SW 1271 (cell line): ENCODE measurements at places on chromosomes 6 and 20.

- DNase-seq: no peak
These were observed 82.6 kb downstream of the PRSS35 start for GRCh38 chr6:83594941-83595340.

- DNase-seq: no peak
These were observed 171.9 kb upstream of the JARID2 start for GRCh38 chr6:15073883-15074465.

DNA sequence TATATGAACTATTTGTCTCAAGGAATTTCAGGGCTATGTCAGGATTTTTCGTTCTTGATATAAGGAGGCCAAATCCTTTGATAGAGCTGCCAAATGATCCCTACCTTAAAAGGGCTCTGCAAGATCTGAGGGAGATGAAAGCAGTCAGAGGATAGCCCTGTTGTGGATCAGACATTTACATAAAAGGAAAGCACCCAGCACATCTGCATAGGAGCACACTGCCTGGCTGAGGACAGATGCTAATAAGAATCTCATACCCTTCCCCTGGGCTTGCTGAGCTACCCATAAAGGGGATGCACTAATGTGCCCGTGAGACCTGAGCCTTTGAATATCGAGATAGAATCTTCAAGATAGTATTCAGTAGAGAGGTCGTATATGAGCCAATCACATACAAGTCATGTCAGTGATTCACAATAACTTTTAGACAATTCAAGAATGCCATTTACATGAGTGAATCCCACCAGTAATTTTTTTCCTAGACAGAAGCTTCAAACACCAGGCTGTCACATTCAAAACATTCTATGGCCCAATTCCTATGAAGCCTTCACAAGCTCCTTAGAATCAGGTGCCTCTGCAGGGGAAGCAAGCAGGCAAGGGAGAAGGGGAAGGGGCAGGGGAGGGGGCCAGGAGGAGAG, 71.1 kb downstream of the STMND1 start:
- no peak for DNase-seq

DNA sequence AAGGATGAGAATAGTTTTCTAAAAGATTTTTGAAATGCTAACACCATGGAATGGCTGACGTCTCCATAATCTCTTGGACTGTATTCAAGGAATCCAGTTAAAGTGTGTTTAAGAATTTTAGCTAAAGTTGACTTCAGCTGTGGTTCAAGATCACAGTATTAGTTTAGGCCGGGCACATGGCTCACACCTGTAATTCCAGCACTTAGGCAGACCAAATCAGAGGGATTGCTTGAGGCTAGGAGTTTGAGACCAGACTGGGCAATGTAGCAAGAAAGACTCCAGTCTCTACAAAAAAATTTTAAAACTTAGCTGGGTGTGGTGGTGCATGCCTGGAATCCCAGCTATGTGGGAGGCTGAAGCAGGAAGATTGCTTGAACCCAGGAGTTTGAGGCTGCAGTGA, 68.2 kb downstream of the RFPL4B start:
- no peak for DNase-seq

DNA sequence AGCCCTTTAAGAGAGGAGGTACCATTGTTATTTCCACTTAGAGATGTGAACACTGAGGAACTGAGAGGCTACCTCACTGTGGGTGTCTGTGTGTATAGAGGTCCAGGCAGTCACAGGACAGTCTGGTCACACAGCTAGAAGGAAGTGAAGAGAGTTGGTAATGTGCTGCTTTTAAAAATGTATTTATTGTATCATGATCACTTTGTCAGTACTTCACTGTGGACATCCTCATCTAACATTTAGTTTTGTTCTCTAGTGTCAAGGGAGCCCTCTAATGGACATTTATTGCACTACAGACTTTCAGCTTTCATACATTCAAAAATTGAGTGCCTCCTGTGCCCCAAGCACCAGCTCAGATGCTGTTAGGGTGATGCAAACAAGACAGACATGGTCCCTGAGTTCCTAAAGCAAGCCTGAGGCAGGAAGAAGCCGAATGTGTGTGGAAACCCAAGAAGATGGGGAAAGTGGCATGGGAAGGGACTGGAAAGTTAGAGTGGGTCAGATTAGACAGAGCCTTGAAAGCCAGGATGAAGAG, 123.0 kb downstream of the SLC16A10 start:
- peak; percentile 61 for DNase-seq

DNA sequence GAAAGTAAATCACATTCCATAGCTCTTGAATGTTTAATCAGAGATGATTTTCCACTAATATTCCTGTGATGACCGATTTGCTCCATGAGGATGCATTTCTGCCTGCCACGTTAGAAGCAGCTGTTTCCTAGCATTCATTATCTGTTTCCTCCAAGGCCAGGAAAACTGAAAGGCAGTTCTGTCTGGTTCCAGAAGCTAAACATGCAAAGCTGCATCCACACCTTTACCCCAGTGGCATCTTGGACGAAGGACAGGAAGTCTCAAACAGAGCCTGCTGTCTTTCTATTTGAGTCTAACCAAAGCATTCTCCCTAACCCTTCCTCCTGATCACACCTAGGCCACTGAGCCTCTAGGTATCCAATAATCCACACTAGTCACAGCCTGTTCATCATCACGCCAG, 27.6 kb downstream of the CNKSR3 start:
- DNase-seq: no peak

DNA sequence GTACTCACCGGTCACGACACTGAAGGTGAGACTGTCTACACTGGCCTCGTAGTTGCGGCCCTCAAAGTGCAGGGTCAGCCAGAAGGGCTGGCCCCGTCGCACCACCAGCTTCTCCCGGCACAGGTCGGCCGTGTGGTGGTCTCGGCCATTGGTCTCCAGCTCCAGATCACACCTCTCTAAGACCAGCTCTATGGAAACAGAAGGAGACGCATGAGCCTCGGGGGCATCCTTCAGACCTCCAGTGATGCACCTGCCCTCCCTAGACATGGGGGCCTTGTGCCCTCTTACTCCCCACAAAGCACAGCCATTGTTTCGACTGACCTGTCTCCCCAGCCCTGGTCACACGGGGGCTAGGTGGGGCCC, 3.7 kb downstream of the TGM2 start:
- DNase-seq: no peak

DNA sequence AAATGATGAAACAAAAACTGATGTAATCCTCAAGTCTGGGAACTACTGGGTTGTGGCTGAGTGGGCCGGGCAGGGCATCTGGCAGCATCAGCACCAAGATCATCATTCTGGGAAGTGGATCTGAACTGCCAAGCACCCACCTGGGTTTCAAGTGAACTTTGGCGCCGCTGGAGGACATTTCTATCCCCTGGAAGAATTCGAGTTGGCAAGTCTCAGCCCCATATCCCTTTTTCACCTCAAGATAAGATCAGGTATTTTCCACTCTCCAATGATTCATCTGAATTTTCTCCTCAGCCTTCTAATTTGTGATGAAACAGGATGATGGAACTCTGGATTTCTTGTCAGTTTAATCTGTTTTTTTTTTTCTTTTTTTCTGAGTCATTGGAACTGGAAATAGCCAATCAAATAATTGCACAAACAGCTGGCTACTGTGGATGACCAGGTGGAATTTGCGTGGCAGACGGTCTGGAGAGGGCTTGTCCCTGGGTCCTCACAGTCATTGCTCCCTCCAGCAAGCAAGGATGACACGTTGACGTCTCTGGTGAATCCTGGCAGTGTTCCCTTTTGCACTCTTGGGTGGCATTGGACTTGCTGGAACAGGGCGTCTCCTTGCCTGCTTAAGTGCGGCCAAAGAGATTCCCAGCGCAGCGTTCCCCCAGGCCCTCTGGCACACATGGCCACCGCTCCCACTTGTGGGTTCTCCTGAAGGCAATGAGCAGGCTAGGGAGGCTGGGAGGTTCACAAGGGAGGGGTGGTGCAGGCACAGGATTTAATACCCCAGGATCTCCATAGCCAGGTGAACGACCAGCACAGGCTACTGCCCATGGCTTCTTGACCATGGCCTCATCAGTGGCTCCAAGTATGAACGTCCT, 80.4 kb downstream of the DHX35 start:
- no peak for DNase-seq

GRCh38 chr20:24303393-24304170, 165.8 kb upstream of the SYNDIG1 start:
- DNase-seq: peak; percentile 5

DNA sequence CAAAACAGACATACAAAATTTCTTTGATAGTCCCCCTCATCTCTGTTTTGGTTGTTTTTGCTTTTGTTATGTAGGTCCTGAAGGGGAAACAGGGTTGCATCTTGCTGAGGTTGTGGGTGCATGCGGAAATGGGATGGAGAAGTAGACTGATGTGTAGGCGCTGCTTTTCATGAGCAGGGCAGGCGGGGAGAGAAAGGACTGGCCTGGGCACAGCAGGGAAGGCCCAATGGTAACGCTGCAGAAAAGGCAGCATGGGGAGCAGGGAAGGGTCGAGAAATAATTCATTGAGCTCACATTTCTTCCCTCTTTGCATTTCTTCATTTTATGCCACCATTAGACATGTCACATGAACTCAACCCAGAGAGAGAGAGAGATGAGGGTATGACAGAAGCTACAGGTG, 74.3 kb upstream of the CCN2 start:
- DNase-seq: no peak

GRCh38 chr6:83815631-83816272, 37.4 kb upstream of the RIPPLY2 start:
- DNase-seq: peak; percentile 54

GRCh38 chr6:76861403-76861802, 601.9 kb downstream of the HTR1B start:
- DNase-seq: peak; percentile 10

- DNase-seq: no peak
These were observed 568.0 kb upstream of the MARCKS start for GRCh38 chr6:113289166-113289565.

DNA sequence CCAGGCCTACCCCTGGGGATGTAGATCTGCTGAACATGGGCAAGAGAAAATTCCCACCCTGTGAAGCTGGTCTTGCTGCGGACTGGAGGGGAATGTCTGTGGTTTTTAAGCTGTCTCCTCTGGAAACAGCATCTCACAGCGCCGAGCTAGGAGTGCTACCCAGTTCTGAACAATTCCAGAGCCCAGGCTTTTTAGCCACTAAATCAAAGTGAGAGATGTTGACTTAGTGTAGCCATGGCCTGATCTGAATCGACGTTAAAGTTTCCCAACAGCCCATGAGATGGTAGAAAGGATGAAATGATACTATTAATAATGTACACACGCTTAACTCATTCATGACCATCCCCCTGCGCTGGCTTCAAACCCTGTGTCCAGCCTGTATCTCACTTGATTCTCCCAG, 63.7 kb downstream of the KCNB1 start:
- no peak for DNase-seq

DNA sequence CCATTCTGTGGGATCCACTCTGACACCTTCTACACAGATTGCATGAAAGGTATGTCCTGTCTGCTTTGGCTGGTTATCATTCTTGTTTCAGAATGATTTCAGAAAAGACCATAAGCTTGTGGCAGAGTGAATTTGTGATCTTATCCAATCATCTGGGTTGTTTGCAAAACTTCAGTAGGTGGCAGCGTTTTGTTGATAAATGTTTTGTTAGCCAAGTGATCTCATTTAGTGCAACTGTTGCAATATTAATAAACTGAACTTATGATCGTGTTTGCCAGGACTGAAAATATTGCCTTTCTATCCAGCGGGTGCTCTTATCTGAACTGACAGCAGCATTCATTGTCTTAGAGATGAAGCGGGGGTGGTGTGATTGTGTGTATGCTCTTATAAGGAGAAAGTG, 613.2 kb upstream of the NOX3 start:
- DNase-seq: no peak

- no peak for DNase-seq
These were observed 47.6 kb downstream of the MDGA1 start for GRCh38 chr6:37650071-37650481.

DNA sequence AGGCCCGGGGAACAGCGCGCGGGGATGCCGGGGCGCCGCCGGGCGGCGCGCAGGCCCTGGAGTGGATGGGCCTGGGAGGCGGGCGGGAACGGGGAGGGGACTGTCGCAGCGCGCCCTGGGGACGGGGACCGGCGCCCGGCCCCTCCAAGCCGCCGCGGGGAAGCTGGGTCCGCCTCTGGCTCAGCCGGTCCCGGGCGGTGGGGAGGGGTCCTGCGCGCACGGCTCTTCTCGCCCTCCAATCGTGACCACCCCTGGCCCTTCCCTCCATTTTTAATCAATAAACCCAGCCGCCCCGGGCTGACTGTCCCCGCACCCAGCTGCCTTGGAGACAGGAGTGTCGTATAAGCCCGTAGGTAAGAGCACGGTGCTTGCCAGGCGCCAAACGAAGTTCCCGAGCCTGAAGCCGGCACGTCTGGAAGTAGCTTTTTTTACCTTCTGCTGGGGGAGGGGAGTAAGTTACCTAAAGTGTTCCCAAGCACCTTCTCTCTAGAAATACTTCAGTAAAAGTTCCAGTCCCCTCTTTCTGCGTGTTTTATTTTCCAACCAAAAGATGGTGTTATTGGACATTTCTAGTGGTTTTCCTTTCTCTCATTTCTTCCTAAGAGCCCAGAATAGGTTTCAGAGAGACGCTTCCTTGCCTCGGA, 780 bp upstream of the TAF4 start:
- peak; percentile 27 for DNase-seq

- no peak for DNase-seq
These were observed 476.8 kb upstream of the ADGRB3 start for GRCh38 chr6:68158256-68158655.

DNA sequence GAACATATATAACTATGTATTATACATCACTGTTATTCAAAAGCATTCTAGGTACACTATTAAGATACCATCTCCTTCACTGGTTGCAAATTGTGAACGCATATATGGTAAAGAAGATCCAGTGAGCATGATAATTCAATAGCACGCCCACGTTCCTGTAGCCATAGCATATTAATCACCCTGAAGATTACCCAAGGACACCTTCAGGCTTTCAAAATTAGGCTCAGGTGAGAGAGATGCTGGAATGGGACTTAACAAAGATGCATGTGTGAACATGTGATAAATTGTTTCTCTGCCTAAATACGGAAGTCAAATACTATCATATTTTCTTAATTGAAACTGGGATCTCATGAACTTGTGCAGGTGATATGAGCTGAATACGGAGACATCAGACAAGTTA, 303.5 kb downstream of the PTPRK start:
- DNase-seq: no peak

DNA sequence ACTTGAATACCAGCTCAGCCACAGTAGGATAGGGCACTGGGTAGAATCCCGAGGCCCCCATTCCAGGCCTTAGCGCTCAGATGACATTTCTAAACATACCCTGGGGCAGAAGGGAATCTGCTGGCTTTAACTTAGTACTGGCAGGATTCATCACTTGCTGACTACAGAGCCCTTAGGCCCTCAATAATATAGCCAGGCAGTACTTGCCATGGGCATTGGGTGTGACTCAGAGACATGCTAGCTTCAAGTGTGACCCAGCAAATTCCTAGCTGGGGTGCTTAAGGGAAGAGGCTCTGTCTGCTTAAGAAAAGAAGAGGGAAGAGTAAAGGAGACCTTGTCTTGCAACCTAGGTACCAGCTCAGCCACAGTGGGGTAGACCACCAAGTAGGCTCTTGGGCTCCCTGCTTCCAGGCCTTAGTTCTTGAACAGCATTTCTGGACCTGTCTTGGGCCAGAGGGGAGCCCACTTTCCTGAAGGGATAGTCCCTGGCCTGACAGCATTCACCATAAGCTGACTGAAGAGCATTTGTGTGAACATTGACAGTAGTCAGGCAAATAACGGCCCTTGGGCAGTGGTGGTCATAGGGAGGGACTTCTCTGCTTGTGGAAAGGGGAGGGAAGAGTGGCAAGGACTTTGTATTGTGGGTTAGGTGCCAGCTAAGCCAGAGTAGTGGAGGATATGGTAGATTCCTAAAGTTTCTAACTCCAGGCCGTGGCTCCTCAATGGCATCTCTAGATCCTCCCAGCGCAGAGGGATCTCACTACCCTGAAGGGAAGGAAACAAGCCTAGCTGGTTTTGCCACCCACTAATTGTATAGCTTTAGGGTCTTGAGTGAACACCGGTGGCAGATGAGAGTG, 48.5 kb upstream of the HACE1 start:
- DNase-seq: no peak

GRCh38 chr6:30542915-30543314, 13.4 kb downstream of the GNL1 start:
- no peak for DNase-seq
